ENCODE measurements at places on chromosomes 7 and 10.

- no peak overlapping the region for H3K27ac ChIP-seq
- H3K36me3 ChIP-seq, result no peaks in the 10 kb centered on the region
- peaks cover 12% of the 10 kb centered on the region for H3K4me1 ChIP-seq
- no peak overlapping the region for H3K4me3 ChIP-seq
- H3K27me3 ChIP-seq, result no peaks in the 10 kb centered on the region
- DNase-seq, result no peak
Measured at GRCh38 chr10:116132780-116133399, 140.1 kb downstream of the GFRA1 start.

GRCh38 chr7:150904011-150904909, 51.9 kb downstream of the AOC1 start:
- H3K36me3 ChIP-seq, result no peaks in the 10 kb centered on the region
- H3K27me3 ChIP-seq, result no peaks in the 10 kb centered on the region
- no peak overlapping the region for H3K4me3 ChIP-seq
- no peak overlapping the region for H3K27ac ChIP-seq
- peaks cover 8% of the 10 kb centered on the region for H3K4me1 ChIP-seq

GRCh38 chr10:90133606-90134005, 432.2 kb downstream of the KIF20B start:
- no peak for DNase-seq
- H3K36me3 ChIP-seq, result no peaks in the 10 kb centered on the region
- H3K4me1 ChIP-seq, result no peaks in the 10 kb centered on the region
- H3K27me3 ChIP-seq, result no peaks in the 10 kb centered on the region

- no peaks in the 10 kb centered on the region for H3K36me3 ChIP-seq
- H3K27ac ChIP-seq, result no peak overlapping the region
- H3K4me1 ChIP-seq, result no peaks in the 10 kb centered on the region
- H3K4me3 ChIP-seq, result no peak overlapping the region
- no peak for DNase-seq
- H3K27me3 ChIP-seq, result no peaks in the 10 kb centered on the region
Measured at GRCh38 chr7:85474234-85474633, 287.4 kb upstream of the SEMA3D start.

GRCh38 chr10:62136931-62137330, 131.7 kb downstream of the RTKN2 start:
- H3K4me1 ChIP-seq, result no peaks in the 10 kb centered on the region
- no peaks in the 10 kb centered on the region for H3K36me3 ChIP-seq
- H3K27ac ChIP-seq, result no peak overlapping the region
- H3K27me3 ChIP-seq, result no peaks in the 10 kb centered on the region

- H3K27me3 ChIP-seq, result no peaks in the 10 kb centered on the region
- H3K4me1 ChIP-seq, result no peaks in the 10 kb centered on the region
- DNase-seq, result no peak
- H3K27ac ChIP-seq, result no peak overlapping the region
Measured at GRCh38 chr7:21641546-21641945, 98.7 kb downstream of the DNAH11 start.

DNA sequence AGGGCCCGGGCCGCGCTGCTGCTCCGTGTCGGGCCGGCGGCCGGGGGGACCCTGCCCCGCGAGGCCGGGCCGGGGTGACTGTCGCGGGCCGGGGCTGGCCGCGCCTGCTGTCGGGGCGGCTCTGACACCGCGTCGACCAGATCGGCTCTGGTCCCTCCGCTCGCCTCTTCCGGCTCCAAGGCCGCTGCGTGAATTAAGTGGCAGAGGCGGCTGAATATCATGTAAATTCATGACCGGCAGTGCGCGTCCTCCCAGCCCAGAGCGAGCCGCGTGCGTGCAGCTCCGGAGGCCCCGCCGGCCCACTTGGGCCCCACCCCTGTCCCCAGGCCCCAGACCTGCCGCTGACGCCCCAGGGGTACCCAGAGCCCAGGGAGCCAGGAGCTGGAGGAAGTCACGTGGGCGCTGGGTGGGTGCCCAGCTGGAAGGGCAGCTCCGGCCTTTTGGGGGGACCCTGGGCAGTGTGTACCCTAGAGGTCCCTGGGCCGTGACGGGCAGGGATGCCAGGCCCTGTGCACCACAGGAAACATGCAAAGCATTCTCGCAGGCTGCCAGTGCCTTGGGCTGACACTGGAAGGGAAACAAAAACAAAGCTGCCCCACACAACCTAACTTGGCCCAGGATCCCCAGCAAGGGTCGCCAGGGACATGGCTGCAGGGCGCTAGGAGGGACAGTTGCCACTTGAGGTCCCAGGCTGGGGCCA, 584.0 kb upstream of the MKI67 start:
- H3K27ac ChIP-seq, result no peak overlapping the region
- no peak overlapping the region for H3K4me3 ChIP-seq
- H3K4me1 ChIP-seq, result peaks cover 5% of the 10 kb centered on the region
- no peak for DNase-seq

DNA sequence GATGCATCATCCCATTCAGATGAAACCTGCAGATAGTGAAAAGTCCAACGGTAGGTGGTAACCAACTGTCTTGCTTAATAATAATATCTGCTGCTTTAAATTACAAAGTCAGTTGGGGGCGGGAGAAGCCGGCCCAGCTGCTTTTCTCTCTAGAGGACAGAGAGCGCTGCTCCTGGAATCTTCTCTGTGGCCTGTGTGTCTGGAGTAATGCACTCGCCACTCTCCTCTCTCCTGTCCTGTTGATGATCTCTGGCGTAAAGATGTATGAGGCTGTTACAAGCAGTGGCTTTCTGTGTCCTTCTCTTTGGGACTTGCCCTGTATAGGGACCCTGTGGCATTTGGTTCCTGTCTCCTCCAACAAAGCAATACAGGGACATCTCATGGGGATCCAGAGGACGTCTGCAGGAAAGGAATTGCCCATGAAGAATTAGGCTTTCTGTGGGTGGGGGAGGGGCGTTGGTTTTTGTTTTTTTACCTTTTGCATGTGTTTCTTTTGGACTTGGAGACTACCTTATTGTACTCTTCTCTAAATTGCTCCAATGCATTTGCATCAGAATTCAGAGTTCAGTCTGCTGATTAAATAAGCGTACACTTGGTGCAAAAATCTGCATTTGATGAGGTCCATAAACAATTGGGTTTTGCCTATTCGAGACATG, 231.6 kb downstream of the CELF2 start:
- no peaks in the 10 kb centered on the region for H3K4me1 ChIP-seq
- H3K4me3 ChIP-seq, result no peak overlapping the region
- H3K27me3 ChIP-seq, result no peaks in the 10 kb centered on the region
- no peak for DNase-seq

DNA sequence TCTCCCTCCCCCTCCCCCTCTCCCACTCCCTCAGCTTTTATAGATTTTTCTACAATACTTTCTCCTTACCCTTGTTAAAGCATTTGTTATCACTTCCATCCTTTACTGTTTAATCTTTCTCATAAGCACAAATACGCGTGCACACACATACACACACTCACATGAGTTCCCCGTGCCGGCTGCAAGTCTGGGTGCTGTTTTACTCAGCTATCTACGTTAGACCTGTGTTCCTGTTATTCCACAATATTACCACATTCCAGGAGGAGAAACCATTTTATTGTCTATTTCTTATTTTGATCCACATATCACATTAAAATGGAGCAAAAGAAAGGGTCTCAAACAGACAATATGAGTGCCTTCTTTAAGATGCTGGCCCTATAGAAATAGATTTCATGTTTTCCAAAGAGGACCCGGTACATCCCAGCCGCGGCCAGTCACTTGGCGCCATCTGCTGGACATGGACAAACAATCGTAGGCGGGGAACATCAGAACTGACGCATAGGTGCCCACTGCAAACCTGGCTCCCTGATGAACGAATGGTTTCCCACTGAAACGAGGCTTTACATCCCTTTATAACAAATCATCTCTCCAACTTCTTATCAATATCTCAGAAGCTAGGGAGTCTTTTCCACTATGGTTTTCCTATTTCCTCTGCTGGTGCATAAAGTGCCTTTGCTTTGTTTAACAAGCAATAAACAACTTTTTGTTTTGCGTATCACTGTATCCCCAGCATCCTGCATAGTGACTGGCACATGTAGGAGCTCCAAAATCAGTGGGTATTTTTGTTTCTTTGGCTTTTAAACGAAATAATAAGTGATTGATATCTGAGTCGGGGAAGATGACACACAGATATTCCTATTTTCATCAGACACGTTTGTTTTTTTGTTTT, 25.2 kb upstream of the OPTN start:
- DNase-seq, result no peak
- no peaks in the 10 kb centered on the region for H3K36me3 ChIP-seq
- H3K4me3 ChIP-seq, result no peak overlapping the region
- H3K27me3 ChIP-seq, result no peaks in the 10 kb centered on the region
- no peak overlapping the region for H3K27ac ChIP-seq

DNA sequence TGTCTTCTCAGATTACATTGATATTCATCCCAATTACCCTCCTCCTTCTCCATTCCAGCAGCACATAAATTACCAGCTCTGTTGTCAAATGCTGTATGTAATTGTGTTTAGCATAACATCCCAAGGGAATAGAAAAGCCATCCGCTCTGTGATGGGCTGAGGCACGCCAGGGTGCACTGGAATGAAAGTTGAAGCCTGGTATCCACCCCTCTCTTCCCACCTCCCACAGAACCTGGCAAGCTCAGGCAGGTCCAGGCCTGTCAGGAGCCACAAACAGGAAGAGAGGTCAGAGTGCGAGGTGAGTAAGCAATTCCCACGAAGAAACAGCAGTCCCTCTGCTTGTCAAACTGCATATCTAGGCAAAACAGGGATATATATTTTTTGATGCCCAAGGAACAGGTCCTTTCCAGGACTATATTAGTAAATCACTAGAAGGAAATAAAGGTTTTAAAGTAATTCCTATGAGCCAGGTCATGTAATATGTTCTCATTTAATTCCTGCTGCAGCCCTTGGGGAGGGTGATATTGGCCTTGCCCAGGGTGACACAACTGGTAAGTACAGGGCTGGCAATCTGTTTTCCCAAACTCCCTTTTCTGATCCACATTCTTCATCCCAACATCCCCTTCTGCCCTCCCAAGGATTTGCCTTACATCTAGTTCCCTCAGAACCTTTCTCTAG, 155.6 kb upstream of the GHITM start:
- no peak overlapping the region for H3K4me3 ChIP-seq
- H3K27ac ChIP-seq, result no peak overlapping the region
- H3K36me3 ChIP-seq, result no peaks in the 10 kb centered on the region
- no peaks in the 10 kb centered on the region for H3K4me1 ChIP-seq

DNA sequence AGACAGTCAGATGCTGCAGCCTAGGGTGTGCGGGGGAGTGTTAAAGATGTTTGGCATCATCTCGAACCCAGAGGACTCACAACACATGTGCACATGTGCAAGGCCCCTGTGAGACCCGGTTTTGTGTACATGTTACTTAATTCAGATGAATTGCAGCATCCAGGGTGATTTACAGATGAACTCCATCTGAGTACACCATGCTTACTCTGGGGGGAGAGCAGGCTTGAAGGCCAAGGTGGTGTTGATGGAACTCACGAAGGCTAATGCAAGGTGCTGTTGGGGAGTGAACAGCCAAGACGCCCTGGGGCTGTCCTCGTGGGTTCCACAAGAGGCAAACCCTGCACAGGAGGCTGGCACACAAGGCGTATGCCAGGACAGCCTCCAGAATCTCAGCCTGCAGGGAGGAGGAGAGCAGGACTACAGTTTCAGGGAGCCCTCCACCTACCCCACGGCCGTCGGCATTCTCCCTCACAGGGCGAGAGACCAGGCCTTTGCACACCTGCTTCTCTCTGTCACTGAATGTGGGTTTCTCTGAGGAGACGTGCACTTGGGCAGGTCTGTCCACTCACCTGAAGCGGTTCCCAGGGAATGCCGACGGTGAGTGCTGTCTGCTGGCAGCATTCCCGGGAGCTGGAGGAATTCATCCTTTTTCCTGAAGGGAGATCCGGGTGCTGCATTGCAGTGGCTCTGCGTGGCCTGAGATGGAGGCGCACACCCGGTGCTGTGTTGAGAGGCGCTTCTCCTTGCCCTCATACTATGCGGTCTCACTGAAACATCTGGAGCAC, 178.5 kb upstream of the RNF32 start:
- H3K4me1 ChIP-seq, result no peaks in the 10 kb centered on the region
- no peak overlapping the region for H3K4me3 ChIP-seq
- no peak overlapping the region for H3K27ac ChIP-seq
- DNase-seq, result peak; percentile 82
- no peaks in the 10 kb centered on the region for H3K27me3 ChIP-seq

GRCh38 chr7:112296432-112296831, 89.9 kb downstream of the ZNF277 start:
- no peaks in the 10 kb centered on the region for H3K4me1 ChIP-seq
- H3K27ac ChIP-seq, result no peak overlapping the region
- no peak for DNase-seq
- no peak overlapping the region for H3K4me3 ChIP-seq
- H3K27me3 ChIP-seq, result no peaks in the 10 kb centered on the region

DNA sequence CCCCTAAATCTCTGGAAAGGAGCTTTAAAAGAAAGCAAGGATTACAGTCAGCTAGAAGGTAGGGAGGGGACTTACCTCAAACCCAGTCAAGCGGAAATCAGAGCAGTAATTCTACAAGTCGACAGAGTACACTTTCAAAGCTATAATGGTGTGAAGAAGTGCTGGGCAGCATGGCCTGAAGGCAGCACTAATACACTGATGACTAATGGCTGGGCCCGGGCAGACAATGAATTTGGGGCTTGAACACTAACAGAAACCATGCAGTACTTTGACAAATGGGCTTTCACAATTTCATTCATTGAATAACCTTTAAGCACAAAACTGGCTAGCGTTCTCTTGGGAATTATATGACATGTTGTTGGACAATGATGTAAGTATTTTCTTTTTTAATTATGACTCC, 4.7 kb downstream of the GLI3 start:
- no peak overlapping the region for H3K4me3 ChIP-seq
- no peak overlapping the region for H3K27ac ChIP-seq

GRCh38 chr10:93364966-93365365, 117.2 kb downstream of the MYOF start:
- peaks cover 82% of the 10 kb centered on the region for H3K36me3 ChIP-seq
- H3K27me3 ChIP-seq, result no peaks in the 10 kb centered on the region
- no peak overlapping the region for H3K4me3 ChIP-seq
- H3K27ac ChIP-seq, result no peak overlapping the region

DNA sequence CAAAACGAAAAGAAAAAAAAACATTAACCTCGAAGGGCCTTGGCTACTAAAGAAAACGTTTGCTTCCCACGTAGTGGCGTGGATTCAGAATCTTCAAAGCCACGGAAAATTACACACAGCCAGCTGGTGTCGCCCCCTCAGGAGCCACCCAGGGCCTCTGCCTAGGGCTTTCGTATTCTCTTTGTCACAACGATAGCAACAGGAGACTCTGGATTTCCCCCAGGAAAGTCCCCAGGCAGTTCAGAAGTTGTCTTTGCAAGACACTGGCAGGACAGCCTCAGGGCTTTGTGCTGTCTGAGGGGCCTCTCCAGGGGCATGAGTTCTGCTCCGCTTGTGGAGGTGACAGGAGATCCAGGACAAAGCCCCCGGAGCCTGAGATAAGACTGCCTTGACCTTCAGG, 150.2 kb upstream of the INSYN2A start:
- no peak overlapping the region for H3K4me3 ChIP-seq
- no peak overlapping the region for H3K27ac ChIP-seq
- peaks cover 30% of the 10 kb centered on the region for H3K36me3 ChIP-seq
- no peaks in the 10 kb centered on the region for H3K4me1 ChIP-seq
- no peaks in the 10 kb centered on the region for H3K27me3 ChIP-seq
- no peak for DNase-seq

Data from vagina (tissue), 2 donors.